ENCODE measurements at places on chromosomes 5 and 9.

DNA sequence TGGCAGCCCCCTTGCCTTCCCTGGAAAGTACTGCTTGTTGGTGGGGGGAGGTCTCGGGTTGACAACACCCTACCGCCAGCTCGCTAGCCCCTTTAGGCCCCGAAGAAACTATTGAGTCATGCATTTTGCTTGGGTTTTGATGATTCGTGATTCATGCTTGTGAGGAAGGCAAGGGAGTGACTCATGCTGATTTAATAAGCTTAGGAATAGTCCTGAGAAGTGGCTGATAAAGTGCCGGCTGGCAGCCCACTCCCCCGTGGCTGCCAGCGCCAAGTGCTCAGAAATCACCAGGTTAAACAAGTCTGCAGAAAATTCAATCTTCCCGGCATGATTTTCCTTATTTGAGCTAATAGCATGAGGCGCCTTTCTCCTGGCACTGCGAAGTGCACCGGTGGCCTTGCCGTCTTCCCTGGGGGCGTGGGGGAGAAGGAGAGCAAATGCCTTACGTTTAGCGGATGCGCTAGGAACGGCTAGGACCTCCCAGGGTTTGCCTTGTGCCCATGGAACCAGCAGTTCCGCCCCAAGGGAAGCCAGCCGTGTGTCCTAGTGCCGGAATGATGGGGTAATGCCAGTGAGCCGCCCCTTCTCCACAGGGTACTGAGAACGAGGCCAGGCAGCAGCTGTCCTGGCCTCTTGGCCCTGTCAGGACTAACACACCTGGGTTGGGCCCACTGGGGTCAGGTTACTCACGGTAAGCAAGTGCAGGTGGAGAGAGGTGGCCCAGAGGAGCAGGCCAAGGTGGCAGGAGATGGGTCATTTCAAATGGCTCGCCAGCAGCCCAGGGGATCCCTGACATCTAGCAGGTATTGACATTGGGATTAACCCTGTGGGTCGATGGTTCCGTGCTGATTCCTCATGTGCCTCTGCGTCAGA lies 151.9 kb downstream of the MACROH2A1 start:
- no peak for DNase-seq

GRCh38 chr5:112732131-112732530 lies 5.6 kb upstream of the APC start:
- no peak for DNase-seq

GRCh38 chr5:180332051-180332517 lies 21.1 kb downstream of the GFPT2 start:
- DNase-seq: no peak

DNA sequence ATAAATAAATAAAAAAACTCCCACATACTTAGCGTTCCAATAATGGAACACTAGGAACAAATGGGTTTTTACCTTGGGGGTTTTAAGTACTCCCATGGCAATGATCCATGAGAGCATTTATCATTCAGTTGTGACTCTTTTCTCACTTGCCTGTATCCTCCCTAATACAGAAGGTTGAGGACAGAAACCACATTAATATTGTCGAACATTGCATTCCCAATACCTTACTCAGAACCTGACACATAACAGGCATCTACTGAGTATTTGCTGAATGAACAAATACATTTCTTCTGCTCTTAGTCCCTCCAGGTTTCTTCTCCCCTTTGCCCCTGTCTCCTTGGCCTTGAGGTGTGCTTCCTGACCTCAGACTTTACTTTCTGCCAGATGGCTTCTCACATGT lies 175.9 kb downstream of the CEMIP2 start:
- DNase-seq: no peak

DNA sequence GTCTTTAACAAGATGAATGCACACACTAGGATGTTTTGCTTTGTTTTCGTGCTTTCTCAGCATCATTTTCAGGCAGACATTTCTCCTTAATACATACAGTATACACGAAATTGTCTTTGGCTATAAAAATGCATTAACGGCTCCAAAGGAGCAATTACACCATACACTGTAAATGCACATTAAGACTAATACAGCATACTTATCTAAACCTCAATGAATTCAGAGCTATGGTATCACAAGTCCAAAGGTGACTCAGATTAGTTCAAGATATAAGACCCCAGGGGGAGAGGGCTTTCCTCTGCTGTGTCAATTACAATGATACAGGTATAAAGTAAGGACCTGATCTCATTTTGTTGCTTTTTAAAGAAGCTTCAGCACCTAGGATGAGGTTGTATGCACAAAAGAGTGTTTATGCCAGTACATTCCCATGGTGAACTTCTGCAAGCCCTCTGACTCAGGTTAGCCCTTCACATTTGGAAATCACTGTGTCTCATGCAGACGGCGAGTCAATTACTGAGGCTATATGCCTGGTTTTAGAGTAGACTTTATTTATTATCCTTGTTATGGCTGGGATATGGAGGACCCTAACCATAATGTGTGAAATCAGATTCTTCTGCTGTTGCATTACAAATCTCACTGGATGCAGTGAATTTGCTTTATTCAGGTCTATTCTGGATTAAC lies 233.3 kb downstream of the ZNF608 start:
- DNase-seq: no peak

GRCh38 chr9:86767373-86767772 lies 179.9 kb downstream of the GAS1 start:
- no peak for DNase-seq

DNA sequence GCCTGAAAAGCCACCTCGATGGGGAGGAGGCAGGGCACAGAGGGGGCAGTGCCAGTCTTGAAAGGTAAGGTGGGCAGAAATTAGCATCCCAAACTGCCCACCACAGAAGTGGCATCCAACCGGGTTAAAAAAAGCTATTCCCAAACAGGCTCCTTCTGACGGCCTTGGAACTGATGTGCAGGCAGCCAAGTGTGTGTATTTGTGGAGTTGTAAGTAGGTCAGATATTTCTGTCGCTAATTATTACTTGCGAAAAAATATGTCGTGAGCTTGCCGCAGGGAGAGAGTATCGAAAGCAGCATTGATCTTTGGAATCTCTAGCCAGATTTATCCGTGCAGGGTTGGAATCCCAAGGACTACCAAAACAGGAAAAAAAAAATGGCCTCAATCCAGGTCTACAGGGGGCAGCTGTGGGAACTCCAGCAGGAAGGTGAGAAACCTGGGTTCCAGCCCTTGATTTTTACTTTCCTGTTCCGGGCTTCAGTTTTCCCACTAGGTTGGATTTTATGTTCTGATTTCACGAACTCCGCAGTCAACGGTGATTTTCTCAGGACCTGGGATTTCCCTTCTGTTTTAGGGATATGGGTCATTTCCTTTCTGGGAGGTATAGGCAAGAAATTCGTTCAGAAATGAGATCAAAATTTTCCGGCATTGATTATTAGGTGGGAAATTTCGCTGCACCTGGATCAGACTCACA lies 200.8 kb downstream of the RGS3 start:
- DNase-seq: no peak

DNA sequence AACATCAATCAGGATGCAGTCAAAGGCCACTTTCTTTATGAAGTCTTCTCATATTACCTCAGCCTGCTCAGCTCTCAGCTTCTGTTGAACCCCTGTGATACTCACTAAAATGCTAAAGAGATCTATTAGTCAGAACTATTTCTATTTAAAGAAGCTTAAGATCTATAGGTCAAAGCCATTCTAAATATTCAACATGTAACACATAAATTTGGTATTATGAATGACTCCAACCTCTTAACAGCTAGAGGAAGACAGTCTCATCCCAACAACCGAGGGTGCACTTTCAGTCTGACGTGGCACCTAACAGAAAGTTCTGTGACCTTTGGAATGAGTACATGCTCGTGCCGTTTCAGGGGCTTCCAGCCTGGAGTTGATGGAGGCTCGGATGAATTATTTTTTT lies 301.5 kb upstream of the VLDLR start:
- DNase-seq: no peak

- DNase-seq: no peak
Measured at GRCh38 chr5:139277171-139277570, 16.4 kb upstream of the MATR3 start.

GRCh38 chr5:35317586-35317985 lies 87.3 kb upstream of the PRLR start:
- DNase-seq: no peak

GRCh38 chr5:158273035-158273434 lies 414.1 kb upstream of the CLINT1 start:
- no peak for DNase-seq

GRCh38 chr5:73030995-73031394 lies 75.2 kb downstream of the FCHO2 start:
- DNase-seq: no peak

DNA sequence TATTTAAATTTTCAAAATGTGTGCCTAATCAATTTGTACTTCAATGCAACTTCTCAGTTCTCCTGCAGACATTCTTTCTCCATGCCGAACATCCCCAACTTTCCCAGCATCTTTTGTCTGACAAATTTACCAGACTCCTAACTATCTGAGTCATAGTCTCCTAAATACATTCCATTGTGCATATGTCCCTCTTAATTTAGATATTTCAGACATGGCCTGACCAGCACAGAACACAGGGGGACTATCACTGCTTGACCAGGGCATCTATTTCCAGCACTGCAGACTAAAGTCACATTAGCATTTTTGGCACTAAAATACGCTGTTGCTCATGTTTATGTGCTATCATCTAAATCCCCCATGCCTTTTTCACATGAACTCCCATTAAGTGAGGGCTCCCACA lies 71.9 kb downstream of the ITGA1 start:
- DNase-seq: no peak

DNA sequence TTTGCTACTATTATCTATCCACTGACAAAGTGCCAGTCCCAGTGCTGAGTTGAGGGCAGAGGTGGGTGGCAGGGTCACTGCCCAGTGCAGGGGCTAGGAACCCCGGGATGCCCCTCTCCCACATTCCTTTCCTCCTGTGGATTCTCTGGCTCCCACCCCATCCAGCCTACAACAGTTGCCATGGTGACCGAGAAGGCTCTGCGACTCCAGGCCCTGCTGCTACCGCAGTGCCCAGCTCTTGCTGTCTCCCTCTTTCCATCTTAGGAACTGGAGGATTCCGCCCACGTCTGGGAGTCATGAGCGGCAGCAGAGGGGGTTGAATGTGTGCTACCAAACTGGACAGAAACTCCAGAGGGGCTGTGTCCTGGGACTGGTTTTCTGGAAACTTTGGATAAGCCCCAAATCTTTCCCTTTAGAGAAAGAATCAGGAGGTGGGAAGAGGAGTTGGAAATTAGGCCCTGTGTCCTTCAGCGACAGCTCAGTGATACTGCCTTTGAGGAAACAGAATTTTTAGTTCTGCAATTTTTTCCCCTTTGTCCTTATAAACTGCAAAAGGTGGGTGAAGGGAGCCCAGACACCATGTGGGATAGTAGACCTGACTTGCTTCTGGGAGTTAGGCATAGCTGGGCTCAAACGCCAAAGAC lies 20.7 kb upstream of the C5orf47 start:
- no peak for DNase-seq

DNA sequence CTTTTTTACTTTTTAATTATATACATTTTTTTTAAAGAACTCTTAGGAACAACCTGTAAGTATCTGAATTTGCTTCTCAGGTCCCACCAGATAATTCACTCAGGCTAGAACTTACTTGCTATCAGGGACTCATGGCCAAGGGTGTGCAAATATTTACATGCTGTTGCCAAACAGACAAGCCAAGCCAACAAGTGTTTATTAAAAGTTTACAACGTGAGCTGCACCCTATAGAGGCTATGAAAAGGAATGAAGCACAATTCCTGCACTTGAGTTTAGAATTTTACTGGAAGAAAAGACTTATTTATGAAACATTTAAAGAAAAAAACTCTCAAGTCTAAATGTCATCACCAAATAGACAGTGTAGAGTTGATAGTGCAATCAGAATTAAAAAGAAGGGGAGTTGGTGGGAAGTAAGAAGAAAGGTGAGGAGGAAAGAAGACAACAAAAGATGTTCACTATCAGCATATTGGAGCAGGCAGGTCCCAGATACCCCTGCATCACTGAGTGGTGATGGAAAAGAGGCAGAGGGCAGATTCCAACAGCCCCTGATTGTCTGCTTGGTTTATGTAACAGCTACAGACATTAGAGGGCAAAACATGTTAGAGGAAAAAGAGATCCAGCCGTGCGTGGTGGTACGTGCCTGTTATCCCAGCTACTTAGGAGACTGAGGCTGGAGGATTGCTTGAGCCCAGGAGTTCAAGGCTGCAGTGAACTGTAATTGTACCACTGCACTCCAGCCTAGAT lies 32.8 kb downstream of the SH3RF2 start:
- no peak for DNase-seq

DNA sequence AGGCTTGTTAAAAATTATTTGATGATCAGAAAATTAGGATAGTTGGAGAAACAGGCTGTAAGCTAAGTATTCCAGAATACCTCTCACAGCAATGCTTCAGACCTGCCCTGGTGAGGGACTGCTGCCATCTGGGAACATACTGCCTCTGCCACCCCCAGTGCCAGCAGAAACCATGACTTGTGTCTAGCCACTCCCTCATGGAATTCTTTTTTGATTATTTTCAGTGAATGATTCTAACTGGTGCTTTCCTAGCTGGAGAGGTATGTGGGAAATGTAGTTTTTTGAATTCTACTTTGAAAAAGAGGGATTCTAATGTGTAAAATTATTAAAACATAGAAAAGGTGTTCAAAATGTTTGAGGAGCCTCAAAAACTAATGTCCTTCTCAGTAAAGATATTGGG lies 126.3 kb downstream of the HMHB1 start:
- no peak for DNase-seq

DNA sequence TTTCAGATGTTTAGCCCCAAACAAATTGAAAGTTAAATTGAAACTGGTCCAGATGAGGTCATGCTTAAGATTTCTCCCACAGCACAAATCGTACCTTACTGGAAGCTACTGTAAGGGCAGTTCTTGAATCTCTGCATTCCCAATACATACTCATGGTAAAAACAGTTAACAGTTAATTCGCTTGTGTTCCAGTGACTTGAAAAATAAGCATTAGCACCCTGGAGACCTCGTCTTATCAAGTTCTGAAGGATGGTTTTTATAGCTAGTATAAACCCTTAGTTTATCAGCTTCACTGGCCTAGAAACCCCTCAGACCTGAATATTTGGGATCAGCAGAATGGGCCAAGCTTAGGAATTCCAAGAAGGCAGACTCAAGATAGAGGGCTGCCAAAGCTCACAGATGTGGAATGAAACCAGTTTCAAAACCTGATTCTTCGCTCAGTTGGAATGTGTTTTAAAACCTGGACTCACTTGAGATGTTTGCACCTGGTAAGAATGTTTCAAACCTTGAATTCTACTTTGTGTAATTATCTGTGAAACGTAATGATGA lies 103.6 kb downstream of the C9orf152 start:
- no peak for DNase-seq

- no peak for DNase-seq
Measured at GRCh38 chr5:110477911-110478310, 248.6 kb downstream of the TMEM232 start.

GRCh38 chr5:66377747-66378146 lies 218.4 kb upstream of the MAST4 start:
- no peak for DNase-seq
